ENCODE measurements at places on chromosomes 12 and 14.

DNA sequence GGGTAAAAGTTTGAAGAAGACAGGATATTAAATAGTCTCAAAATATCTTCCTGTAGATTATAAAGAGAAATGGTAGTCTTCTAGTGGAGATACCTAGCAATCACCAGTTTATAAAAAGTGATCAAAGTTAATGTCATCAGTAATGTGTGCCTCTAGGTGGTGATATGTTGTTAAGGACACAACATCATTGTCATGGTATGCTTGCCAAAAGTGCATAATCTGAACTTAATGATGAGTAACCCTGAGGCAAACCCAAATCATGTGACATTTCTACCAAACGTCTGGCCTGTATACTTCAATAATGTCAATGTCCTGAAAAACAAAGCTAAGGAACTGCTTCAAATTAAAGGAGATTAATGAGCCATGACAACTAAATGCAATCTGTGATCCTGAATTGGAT lies 214.7 kb downstream of the PHLDA1 start:
- DNase-seq: no peak

DNA sequence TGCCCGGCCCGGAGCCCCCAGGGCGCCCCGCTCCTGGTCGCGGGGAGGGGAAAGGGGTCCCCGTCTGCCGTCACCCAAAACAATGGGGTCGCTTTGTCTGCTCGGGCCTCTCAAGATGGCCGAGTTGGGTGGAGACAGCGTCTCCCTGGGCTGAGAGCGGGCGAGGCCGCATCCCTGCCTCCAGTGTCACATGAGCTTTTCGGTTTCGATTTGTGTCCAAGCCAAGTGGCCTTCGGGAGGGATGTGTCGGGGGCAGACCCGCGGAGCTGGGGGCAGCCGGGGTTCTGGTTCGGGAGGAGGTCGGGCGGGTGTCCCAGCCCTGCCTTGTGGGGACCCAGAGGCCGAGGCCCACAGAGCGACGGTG lies 790 bp downstream of the DYNC1H1 start:
- peak; percentile 55 for DNase-seq

GRCh38 chr12:124928095-124928911 lies 13.9 kb upstream of the UBC start:
- DNase-seq: peak; percentile 84

GRCh38 chr12:23891115-23891514 lies 58.4 kb downstream of the SOX5 start:
- DNase-seq: no peak

- DNase-seq: no peak
Measured at GRCh38 chr14:97571201-97571600, 774.0 kb downstream of the VRK1 start.

DNA sequence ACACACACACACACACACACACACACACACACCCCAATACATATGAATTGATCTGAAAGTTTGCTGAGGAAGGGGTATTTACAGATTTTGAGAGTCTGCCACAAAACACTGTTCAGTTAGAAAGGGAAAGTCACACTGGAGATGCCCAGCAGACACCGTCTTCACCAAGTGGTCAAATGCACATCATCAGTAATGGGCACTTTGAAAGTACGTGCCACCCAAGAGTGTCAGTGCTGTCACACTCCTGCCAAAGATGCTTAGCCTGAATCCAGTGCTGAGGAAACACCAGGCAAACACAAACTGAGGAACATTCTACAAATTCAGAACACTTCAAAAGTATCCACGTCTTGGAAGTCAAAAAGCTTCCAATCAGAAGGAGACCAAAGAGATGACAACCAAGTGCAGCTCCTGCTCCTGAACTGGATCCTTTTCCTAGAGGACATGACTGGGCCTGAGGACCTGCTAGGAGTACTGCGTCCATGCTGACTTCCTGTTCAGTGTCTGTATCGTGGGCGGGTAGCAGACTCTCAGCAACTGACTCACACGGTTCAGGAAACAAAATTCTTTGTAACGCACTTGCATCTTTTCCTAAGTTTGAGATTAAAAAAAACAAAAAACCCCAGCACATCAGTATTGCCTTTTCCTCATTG lies 18.6 kb downstream of the PSMC1 start:
- DNase-seq: no peak

DNA sequence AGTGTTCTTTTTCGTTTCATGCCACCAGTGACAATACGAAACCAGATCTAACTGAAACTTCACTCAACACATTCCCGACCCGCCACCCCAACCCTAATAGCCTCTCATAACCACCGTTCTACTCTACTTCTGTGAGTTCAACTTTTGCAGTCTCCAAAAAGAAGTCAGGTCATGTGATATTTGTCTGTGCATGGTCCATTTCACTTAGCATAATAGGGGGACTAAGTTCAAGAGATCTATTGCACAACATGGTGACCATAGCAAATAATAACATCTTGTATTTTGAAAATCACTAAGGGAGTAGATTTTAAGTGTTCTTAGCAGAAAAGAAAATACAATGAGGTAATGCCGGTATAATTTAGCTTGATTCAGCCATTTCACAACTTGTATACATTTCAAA lies 376.4 kb downstream of the DIO2 start:
- no peak for DNase-seq

GRCh38 chr12:116835484-116835883 lies 45.8 kb downstream of the HRK start:
- no peak for DNase-seq

- no peak for DNase-seq
Measured at GRCh38 chr12:14950982-14951746, 10.2 kb downstream of the ARHGDIB start.

- DNase-seq: no peak
Measured at GRCh38 chr14:63952053-63952932, 99.5 kb downstream of the SYNE2 start.

- no peak for DNase-seq
Measured at GRCh38 chr14:22685467-22685866, 41.3 kb upstream of the OR6J1 start.

- DNase-seq: no peak
Measured at GRCh38 chr14:60093080-60093479, 1.4 kb downstream of the PCNX4 start.

- no peak for DNase-seq
Measured at GRCh38 chr12:42156232-42156631, 11.6 kb upstream of the GXYLT1 start.
